ENCODE measurements at places on chromosomes 4 and X.

GRCh38 chrX:9853307-9853706, 67.1 kb downstream of the SHROOM2 start:
- DNase-seq, result no peak

DNA sequence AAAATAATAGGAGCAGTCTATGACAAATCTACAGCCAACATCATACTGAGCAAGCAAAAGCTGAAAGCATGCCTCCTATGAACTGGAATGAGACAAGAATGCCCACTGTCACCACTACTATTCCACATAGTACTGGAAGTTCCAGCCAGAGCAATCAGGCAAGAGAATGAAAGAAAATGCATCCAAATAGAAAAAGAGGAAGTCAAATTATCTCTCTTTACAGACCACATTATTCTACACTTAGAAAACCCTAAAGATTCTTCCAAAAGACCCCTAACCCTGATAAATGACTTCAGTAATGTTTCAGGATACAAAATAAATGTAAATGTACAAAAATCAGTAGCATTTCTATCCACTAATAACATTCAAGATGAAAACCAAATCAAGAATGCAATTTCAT, 249.0 kb downstream of the STK32B start:
- DNase-seq, result no peak

DNA sequence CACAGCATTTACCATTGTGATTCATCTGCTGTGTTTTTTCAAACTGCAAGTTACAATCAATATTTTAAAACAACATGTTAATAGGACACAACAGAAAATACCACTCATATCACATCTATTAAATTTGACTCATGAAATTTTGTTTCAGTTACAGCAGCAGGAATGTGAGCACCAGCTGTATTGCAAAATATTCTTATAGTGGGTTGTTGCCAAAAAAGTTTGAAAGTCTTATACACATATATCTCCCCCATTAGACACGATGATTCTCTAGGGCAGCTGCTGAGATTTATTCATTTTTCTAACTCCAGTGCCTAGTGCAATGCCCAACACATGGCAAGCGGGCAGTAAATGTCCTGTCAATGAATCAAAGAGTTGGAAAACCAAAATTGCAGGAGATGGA, 26.6 kb upstream of the NKX3-2 start:
- DNase-seq, result no peak

GRCh38 chr4:151882072-151882803, 121.4 kb upstream of the GATB start:
- no peak for DNase-seq

DNA sequence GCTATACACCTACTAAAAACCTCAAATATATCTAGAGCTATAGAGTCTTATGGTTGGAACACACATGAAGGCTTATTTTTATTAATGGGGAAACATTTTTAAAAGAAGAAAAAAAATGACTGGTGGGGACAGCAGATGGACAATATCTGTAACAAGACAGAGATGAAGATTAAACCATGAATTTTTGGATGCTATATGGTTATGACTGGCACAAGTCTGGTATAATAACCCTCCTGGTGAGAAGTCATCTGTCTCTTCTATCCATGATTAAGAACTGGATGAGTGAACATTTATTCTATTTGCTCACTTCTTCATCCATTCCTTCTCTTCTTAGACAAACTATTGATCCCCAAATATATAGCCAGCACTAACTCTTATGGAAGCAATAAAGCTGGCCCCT, 104.4 kb downstream of the EFHC2 start:
- DNase-seq, result no peak

DNA sequence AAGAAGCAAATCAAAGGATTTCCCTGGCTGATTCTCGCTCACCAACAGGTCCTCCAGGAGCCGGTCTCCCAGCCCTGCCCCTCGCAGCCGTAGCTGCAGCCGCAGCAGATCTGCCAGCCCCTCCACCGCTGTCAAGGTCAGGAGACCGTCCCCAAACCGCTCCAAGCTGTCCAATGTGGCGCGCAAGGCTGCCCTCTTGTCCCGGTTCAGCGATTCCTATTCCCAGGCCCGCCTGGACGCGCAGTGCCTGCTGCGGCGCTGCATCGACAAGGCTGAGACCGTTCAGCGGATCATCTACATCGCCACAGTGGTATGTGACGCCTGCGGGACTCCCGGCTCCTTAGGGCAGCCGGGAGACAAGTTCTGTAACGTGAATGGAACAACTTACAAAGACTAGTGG, 25.6 kb downstream of the SPATA18 start:
- DNase-seq, result no peak

DNA sequence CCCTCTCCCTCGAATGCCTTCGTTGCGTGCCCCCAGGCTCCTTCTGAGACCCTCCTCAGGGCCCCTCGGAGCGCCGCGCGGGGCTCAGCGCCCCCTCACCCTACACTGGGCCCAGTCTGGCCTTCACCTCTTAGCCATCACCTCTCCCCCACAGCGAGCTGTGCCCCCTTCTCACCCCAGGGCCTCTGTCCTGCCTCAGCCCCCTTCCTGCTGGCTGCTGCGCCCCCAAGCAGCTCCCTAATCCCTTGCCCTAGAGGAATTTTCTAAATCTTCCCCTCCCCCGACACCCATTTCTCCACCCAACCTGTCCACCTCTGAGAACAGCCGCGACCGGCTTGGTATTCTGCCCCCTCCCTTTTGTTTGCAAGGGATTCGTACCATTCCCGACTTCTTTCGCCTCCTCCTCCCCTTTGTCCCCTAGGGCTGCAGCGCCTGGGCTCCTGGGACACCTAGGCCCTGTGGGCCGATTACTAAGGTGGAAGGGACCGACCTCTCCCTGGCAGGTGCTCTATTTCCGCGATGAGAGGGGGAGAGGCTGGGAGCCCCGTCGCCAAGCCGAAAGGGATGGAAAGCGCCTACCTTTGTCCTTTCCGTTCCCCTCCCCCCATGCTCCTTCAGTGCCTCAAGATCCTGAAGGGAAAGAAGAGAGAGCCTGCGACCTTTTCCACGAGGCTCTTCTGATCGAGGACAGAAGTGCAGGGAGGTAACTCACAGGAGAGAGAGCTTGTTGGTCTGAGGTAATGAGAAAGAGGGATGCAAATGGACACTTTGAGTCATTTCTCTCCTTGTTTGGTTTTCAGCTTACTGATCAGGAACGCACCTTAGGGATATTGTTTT, 10.9 kb downstream of the DLG3 start:
- DNase-seq, result no peak

GRCh38 chr4:101252721-101253120, 94.6 kb downstream of the PPP3CA start:
- DNase-seq, result no peak

- DNase-seq, result no peak
Observed at GRCh38 chrX:96204928-96205327, 479.7 kb upstream of the DIAPH2 start.

GRCh38 chrX:20240201-20240600, 26.5 kb downstream of the RPS6KA3 start:
- DNase-seq, result no peak

GRCh38 chr4:113031212-113031611, 18.2 kb upstream of the ANK2 start:
- no peak for DNase-seq

DNA sequence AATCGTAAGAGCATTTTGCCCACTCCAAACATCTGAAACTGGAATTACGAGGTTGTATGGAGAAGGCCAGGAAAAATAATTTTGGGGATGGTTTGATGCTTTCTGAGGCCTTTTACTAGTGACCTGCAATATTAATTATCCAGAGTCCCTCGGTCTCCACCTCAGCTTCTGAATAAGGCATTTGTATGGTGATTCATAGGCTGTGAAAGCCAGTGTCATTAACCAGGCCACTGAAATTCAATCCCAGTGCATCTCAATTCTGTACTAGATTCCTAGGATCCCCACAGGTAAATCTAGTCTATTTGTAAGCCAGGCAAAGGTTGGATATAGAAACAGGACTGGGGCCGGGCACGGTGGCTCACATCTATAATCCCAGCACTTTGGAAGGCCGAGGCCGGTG, 135.4 kb upstream of the RBPJ start:
- DNase-seq, result no peak

- DNase-seq, result no peak
Observed at GRCh38 chrX:10168226-10168625, 11.5 kb downstream of the CLCN4 start.

- peak; percentile 29 for DNase-seq
Observed at GRCh38 chr4:183906739-183907651, 1.9 kb downstream of the STOX2 start.

DNA sequence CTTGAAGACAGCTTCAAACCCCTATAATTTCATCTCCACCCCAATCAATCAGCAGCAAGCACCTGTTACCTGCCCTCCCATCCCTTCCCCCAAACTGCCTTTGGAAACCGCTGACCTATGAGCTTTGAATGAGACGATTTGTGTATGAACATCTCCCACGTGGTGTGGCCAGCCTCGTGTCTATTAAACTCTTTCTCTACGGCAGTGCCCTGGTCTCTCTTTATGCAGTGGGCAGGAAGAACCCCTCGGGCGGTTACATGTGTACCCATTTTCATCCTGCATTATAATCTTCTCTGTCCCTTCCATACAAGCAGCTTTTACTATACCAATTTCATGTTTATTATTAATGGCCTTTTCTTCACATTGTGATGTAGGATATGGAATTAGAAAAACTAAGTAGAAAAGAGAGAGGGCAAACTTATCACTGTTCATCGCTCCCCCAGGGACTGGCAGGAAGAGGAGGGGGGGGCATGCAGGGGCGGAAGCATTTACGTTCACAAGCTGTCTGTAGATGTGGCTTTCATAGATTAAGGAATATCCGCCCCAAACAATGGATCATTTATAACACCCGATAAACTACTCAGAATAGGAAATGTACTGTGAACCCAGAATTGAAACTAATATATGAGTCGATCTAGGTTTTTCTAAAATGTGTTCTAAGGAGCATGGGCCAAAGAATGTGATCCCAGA, 95.5 kb upstream of the ZNF518B start:
- no peak for DNase-seq

DNA sequence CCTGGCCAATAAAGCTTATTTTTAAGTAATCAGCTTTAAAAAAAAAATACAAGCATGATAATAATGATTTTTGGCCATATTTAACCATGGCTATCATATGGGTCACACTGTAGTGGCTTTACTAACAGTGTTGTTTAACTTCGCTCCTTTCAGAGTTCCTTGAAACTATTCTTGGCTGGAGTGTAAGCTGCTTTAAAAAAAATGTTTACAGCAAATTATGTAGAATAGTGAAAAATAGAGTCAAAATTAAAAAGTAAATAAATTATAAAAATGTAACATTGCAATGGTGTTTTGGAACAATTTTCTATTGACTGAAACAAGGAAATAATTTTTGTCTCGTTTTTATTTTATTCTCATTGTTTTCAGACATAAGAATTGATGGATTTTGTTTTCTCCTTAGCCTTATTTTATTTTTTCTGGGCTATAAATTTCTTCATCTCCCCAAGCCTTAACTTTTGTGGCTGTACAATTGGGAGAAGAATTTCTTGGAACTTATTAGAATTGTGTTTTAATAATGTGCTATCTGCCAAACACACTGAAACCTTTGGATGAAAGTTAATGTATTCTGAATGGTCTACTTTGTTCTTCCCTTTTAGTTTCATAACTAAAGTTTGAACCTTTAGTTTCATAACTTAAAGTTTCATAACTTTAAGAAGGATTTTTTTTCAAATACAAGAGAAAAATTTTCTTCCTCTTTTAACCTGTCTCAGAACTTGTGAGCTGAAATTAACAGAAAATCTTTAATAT, 182.0 kb downstream of the ARHGAP24 start:
- no peak for DNase-seq

DNA sequence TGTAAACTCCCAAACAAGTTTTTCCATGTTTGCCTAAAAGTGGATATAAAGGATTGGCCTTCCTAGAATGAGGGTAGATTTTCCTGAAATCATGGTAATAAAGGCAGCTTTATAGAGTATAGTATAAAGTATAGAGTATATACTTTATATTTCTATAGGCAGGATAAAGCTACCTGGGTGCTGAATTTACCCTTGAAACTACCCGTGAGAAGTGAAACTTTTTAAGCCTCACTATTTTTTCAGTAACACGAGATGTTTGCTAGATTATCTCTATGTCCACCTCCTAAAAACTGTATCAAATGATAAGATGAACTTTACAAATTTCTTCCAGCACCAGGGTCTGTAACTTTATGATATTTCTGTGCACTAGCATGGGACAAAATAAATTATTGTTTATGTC, 340.0 kb upstream of the GALNTL6 start:
- DNase-seq, result no peak

- no peak for DNase-seq
Observed at GRCh38 chr4:154973244-154974035, 192.4 kb downstream of the RBM46 start.
